ENCODE measurements at places on chromosomes 7 and 10.
A peak's percentile ranks its signal among the peaks of the same experiment; 100 is the strongest.

- DNase-seq = no peak
Observed at GRCh38 chr10:12489806-12490205, 140.5 kb downstream of the CAMK1D start.

DNA sequence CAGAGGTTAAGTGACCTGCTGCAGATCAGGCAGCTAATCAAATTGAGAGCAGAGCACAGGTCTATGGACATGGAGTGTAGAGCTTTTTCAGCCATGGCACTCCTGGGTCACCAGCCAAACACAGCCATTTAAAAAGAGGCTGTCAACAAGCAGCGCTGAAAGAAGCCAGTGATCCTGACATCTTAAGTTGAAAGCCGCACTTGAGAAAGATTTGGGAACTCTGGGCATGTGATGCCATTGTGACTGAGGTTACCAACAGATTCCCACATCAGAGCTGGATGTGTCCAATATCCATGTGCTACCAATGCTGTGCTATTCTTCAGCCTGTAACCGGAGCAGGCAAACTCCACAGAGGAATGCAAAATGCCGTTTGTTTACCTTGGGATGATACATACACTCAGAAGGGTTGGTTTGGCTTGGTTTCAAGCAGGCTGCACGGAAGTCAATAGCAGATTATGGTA lies 56.2 kb upstream of the ABLIM1 start:
- peak; percentile 34 for DNase-seq

DNA sequence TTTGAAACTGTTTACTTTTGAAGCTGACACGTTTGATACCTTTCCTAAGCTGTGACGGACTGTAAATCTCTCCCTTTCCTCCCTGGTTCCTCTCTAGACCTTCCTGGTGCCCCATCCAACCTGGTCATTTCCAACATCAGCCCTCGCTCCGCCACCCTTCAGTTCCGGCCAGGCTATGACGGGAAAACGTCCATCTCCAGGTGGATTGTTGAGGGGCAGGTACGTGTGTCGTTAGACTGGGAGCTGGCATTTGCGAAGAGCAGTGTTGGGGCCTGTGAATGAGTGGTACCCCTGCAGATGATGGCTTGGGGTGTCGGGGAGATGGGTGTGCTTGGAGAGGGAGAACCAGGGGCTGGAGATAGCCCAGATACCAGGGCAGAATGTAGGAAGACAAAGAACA lies 602.7 kb upstream of the FOXK1 start:
- no peak for DNase-seq

DNA sequence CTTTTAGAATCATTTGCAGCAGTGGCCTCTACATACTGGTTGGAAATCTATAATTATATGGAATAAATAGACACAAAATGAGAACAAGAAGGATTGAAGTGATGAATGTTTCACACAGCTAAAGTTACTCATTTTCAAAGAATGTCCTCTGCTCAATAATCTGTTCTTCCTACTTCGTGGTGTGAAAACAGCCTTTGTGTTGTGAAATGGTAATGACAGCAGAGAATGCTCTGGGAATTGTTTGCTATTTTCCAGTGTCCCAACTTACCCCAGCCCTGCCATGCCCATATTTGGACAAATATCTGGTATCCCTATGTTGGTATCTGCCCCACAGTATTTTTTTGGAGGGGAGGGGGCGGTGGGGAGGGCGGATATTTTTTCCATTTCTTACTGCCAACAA lies 130.4 kb downstream of the GLI3 start:
- DNase-seq = no peak

GRCh38 chr7:134752006-134752760 lies 27.3 kb upstream of the CALD1 start:
- DNase-seq = peak; percentile 14

DNA sequence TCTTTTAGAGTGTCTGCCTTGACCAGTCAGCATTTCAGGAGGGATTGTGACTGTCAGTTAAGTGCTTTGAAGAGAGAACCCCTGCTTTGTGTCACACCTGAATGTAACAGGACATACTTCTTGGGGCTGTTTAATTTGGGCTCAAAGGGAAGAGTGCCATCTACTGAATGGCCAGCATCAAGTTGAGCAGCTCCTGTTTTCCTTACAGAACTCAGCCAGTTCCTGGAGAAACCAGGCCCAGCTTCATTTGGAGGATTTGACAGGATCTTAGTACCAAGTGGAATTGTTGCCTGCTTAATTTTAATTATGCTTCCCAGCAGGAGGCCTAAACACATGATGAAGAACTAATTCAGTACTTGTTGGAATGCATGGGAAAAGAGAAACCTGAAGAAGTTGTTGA lies 8.3 kb downstream of the ADD3 start:
- DNase-seq = no peak

DNA sequence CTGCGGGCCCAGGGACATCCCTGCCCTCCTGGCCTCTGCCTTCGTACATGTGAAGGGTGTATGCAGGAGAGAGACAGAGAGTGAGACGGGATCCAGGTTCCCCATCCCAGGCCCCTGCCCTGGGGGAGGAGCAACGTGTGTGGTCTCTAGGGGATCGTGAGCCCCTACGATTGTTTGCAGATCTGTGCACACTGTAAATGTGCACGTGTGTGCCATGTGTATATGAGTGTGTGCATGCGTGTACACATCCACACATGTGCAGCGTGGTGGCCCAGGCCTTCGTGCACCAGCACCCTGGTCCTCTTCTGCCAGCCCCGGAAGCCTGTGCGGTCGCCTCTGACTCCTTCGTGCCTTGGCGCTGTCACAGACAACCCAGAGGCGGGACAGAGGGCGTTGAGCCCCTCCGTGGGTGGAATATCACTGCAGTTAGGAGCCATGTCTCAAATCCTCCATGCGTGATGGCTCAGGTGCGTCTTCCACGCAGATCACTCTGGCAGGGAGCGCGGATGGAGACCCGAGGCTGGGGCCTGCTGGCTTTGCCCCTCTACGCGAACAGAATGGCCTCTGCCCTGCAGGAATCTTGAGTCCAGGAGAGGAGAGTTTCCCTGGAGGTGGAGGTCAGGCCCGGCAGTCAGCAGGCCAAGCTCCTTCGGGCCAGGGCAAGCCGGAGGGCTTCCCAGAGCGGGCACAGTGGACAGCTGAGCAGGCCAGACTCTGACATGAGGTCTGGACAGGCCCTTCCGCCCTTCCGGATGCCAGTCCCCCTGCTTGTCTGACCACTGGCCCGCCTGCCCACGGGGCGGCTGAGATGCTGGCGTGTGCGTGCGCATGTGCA lies 97.5 kb downstream of the UNCX start:
- no peak for DNase-seq

DNA sequence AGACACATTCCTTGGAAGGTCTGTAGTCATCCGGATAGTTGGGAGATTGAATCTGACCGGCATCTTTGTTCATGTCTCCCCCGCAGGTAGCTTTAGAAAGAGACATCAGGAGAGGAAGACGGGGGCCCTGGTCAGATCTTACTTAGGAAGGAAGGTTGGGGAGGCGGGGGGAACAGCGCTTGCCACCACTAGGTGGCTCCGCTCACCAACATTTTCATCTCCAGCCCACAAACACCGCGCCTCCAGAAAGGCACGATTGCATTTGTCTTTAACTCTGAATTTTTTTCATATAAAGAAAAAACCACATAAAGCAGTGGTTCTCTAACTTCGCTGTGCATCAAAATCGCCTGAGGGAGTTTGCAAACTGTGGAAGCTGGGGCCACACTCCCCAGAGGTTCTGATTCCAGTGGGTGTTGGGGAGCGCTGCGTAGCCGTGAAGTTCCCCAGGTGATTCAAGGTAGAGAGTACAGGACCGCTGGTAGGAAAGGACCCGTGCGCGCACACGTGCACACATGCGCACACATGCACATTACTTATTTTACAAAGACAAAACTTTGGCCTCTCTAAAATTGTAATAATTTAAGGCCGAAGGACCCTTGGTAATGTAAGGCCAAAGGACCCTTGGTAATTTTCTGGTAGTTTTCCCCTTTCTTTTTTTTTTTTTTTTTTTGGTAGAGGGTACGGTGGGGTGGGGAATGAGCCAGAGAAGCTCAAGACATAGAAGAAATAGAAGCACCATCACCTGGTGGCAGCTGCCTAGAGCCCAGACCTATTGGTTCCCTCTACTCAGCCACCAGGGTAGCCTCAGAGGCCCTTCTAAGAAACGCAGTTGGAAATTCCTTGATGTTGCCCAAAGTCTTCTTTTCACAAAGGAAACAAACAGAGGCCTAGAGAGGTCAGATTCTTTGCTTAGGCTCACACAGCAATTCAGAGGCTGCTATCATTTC lies 37.4 kb upstream of the OPALIN start:
- no peak for DNase-seq

GRCh38 chr7:20229646-20230500 lies 12.7 kb upstream of the MACC1 start:
- DNase-seq = no peak
